ENCODE measurements at places on chromosomes 5 and 9.

DNA sequence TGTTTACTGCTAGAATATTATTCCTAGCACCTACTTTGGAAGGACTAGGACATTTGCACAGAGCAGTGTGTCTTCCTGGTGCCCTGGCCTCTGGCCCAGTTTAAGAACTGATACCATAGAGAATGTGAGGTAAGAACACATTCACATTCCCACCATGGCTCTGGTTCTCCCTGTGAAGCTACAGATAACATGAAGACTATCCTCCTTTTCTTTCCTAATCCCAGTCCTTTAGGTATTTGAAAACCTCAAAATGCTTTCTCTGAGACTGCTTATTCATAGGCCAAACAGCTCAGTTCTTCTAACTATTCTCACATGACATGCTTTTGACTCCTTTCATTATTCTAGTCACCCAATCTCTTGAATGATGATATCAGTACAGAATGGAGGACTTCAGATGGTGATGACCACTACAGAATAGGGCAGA, 11.9 kb downstream of the FAM219A start:
- DNase-seq: no peak

GRCh38 chr5:134071614-134072207, 42.8 kb upstream of the TCF7 start:
- no peak for DNase-seq

DNA sequence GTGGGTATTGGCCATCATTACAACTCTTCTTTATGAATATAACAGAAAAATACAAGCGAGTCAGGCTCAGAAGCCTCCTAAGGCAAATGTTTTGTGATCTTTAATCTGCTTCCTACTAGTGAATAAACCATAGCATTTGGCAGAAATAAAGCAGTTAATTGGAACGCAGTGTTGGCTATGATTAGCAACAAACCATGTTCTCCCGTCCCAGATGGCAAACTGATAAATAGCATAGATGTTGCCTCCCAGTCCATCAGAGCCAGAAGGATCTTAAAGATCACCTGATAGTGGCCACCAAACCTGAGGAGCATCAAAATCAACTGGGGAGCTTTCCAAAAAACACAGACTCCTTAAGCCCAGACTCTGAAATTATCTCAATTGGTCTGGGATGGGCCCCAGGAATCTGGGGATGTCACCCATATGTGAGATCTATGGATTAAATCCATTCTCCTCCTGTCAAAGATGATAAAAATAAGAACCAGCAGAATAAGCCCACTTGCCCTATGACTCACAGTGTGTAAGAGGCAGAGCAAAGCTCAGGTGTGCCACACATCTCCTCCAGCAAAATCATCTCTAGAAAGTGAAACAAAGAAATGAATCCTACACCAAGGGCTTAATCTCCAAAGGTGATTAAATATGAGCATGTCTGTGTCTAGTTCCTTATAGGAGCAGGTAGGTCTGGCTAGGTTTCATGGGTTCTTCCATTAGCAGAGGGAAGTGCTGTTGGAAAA, 50.3 kb downstream of the APBA1 start:
- DNase-seq: no peak

GRCh38 chr5:50929174-50929573, 262.7 kb downstream of the PARP8 start:
- DNase-seq: no peak

- DNase-seq: no peak
Observed at GRCh38 chr5:166947045-166947444, 1344.4 kb upstream of the WWC1 start.

GRCh38 chr5:58002323-58002722, 457.6 kb downstream of the PLK2 start:
- no peak for DNase-seq

GRCh38 chr5:116402235-116402634, 172.4 kb downstream of the SEMA6A start:
- DNase-seq: no peak

DNA sequence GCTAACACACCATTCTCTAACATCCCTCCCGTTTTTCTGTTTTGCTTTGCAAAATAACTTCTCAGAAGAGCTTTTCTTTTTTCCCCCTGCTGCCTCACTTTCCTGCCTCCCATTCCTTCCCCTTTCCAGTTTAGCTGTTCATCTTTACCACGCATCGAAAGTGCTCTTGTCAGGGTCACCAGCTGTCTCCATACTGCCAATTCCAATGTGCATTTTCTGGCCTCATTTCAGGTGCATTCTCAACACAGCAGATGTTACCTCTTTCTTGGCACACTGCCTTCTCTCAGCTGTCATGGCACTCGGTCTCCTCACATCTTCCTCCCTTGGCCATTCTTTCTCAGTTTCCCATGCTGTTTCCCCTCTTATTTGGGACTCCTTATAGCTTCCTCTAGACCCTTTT, 9.5 kb downstream of the ARSK start:
- no peak for DNase-seq

DNA sequence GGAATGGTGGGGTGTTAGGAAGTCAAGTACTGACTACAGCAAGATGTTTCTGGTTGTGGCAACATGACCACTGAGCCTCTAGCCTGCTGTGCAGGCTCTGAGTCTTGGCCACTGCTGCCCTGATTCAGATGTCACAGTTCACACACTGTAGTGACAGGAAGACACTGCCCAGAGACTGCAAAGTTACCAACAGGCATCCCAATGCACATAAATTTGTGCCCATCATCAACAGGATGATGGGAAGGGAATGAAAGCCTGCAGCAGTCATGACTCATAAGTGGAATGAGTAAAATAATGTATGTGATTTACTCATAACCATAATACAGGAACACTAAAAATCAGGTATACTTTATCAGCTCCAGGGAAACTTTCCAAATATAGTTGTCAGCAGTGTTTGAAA, 251.6 kb upstream of the HAPLN1 start:
- no peak for DNase-seq

DNA sequence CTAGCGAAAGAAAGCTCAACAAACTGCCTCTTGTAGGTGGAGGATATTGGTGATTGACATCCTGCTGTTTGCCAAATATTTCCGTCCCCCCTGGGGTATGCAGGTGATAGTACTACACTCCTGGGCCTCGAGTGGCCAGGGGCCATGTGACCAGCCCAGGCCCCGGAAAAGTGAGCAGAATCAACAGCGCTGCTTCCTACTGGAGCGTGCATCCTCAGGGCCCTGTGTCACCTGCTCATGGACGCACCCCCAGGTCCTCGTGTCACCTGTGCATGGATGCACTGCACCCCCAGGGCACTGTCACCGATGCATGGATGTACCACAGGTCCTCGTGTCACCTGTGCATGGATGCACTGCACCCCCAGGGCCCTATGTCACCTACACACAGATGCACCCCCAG, 43.8 kb downstream of the ADAMTS16 start:
- DNase-seq: no peak

- no peak for DNase-seq
Observed at GRCh38 chr5:39980056-39980455, 555.3 kb upstream of the DAB2 start.

DNA sequence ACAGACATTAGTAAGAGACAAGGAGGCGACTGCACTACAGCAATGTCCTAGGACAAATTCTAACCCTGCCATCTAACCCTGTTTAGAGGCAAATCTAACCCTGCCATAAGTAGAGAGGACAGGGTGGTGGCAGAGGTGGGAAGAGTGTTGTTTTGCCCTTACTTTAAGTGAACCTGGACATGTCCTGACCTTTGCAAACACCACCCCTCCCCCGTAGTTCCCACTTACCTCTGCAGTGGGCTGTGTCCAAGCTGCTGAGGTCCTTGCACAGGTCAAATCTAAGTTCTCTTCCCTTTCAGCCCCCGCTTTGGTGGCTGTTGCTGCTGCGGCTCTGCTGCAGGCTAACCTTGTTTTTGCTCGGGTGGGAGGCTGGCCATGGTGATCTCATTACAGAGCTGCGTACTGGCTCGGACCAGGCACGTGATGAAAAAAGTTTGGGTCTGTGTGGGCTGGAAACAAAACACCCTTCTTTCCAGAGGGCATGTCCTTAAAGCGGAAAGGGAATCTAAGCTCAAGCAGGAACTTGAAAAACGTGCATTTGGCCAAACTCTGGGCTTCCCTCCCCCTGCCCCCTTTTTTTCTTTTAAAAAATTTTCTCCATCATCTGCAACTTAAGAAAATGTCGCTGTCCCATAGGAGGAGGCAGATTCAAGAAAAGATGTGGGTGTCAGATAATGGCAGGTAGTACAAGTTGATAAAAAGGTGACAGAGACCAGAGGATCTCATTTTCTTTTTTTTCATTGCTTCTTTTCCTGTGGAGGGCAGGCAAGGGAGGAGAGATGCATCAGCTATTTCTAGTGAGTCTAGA, at the start of gene FAXDC2:
Gene FAXDC2, minus strand, starts transcription at position 349 of the 808 bp plus-strand sequence. CDS start 12,425 bp downstream, outside the sequence.
- DNase-seq: no peak

DNA sequence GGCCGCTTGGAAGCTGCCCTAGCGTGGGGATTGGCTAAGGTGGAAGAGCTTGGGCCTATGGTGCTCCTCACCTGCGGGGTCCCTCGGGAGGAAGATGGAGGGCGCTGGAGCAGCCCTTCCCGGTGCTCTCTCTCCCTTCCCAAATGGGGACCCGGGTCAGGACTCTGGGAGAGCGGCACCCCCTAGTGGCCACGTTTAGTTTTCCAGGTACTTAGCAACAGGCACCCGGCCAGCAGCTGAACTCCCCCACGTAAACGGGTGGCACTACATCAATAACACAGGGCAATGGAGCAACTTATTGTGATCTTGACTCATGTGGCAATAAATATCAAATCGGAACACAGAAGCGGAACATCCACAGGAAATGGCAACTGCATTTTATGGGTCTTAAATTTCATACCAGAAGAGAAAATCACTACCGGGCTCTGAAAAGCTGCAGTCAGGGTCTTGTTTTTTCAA, 316.6 kb downstream of the AGTPBP1 start:
- DNase-seq: no peak

- no peak for DNase-seq
Observed at GRCh38 chr5:63247651-63248050, 669.0 kb downstream of the LRRC70 start.

DNA sequence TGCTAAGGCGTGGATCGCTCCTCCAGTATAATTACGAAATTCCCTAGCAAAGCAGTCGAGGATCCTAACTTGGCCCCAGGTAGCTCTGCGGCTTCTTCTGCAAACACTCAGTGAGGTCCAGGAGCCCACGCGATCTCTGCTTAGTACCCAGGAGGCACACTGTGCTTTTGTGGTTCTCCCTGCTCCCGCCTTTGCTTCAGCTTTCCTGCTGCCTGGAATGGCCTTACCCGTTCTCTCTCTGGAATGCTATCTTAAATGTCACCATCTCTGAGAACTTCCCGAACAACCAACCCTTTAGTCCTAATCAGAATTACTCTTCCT, 639 bp downstream of the INVS start:
- DNase-seq: no peak

- DNase-seq: no peak
Observed at GRCh38 chr9:137278721-137279711, 1.5 kb downstream of the TOR4A start.

DNA sequence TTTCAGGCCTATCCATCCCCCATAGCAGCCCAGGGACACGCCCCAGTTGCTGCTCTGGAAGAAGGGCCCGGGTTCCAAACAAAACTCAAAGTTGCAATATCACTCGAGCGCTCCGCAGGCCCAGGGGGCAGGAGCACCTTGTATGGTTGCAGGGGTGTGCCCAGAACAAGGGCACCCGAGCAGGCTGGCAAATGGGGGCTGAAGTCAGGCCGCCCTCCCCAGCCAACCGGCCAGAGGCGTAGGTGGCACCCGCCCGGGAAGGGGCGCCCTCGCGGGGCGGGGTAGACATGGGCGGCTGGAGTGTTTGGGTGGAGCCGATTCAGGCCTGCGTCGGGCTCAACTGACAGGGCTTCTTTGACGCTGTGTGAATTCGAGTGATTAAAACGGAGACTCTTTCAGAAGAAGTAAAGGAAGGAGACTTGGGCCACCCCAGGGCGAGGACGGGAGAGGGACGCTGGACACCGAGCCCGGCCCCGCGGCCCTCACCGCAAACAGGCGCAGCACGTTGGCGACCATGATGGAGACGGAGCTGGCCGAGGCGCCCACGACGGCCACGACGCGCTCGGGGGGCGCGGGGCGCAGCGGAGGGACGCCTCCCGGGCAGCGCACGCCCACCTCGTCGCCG, 1.1 kb downstream of the GRM6 start:
- DNase-seq: no peak

GRCh38 chr9:12695474-12695873, 2.3 kb downstream of the TYRP1 start:
- DNase-seq: no peak

GRCh38 chr9:85743275-85744128, 1.7 kb upstream of the AGTPBP1 start:
- no peak for DNase-seq

DNA sequence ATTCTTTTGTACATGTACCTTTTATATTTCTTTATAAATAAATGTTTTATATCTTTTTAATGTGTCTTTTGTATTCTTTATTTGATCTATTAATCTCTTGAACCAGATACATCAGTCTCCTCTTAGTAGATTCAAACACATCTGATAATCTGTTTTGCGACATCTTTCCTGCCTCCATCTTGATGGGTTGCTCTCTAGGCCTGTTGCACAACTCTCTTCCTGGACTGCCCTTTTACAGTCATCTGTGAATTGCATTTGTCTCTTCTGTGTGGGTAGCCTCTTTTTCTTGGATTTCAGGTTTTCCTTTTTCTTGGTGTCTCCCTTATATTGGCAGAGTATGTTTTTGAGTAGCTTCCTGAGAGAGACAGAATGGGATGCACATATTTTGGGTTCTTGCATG, 6.2 kb downstream of the ZFYVE16 start:
- no peak for DNase-seq

- DNase-seq: no peak
Observed at GRCh38 chr5:72587661-72588308, 80.6 kb upstream of the ZNF366 start.

GRCh38 chr5:64144425-64145215, 21.0 kb upstream of the RNF180 start:
- DNase-seq: no peak

GRCh38 chr9:75483636-75484035, 395.3 kb downstream of the OSTF1 start:
- no peak for DNase-seq

DNA sequence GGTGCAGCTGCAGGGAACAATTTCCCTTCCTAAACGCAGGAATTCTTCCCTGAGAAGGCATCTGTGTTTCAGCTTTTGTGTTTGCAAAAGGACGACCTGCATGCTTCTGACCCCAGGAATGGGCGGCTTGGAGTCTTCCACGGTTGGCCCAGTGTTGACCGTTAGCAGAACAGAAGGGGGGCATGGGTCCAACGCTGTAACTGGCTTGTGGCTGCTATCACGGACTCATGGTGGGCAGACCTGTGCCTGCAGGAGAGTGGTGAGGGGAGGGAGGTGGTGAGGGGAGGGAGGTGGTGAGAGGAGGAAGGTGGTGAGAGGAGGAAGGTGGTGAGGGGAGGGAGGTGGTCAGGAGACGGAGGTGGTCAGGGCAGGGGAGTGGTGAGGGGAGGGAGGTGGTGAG, 388.6 kb upstream of the IRX4 start:
- DNase-seq: no peak

- no peak for DNase-seq
Observed at GRCh38 chr9:20623748-20624124, 1.4 kb upstream of the MLLT3 start.

Data from activated CD4-positive, CD25-positive, alpha-beta regulatory T cell (primary cell).